ENCODE measurements at places on chromosomes 5 and 9.

GRCh38 chr5:154517181-154517580 lies 39.2 kb upstream of the HAND1 start:
- DNase-seq, result no peak

DNA sequence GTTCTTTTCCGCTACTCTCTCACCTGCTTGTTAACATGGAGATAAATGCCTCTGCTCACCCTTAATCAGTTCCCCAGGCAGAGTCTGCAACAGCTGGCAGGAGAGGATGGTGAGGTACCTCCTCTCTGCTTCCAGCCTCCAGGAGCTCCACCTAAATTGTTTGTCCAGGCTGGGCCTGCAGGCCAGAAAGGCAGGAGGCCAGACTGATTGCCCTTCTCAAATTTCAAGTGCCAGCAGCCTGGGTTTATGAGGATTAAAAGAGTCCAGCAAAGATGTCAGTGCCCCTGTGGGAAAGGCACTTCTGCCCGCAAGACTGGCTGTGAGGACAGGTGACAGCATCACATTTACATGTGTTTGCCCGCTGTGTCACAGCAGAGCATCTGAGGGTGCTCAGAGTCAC lies 19.8 kb downstream of the CORO2A start:
- no peak for DNase-seq

GRCh38 chr9:128310461-128310860 lies 11.8 kb downstream of the TRUB2 start:
- no peak for DNase-seq

DNA sequence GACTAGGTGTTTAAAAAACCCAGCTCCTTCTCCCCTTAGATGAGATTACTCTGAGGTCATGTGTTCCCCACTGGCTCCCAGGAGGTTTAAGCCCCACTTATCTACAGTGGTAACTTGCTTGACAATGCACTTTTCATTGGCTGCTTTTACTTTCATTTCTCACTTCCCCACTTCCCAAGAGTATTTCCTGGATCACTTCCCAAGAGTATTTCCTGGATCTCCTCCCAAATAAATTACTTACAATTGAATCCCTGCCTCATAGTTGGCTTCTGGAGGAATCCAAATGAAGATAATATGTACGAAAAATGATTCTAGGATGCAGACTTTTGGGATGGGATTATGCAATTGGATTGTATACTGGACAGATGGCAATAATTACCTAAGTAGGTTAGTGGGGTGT lies 47.1 kb upstream of the CHSY3 start:
- DNase-seq, result no peak

DNA sequence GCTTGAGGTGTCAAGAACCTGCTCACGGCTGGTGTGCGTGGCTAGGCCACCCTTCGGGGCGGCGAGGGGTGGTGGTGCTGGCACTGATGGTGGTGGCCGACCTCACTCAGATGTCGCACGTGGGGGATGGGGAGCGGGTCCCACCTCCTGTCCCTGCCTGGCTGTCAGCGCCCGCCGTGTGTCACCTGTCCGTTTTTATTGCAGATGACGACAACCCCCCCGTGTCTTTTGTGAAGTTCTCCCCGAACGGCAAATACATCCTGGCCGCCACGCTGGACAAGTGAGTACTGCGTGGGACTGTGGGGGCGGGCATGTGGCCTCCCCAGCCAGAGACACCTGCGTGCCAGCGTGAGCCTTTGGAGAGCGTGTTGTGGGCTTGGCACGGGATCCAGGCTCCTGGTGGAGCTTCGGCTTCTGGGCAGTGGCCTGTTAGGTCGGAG lies 10.1 kb downstream of the RNU6ATAC start:
- DNase-seq, result no peak

DNA sequence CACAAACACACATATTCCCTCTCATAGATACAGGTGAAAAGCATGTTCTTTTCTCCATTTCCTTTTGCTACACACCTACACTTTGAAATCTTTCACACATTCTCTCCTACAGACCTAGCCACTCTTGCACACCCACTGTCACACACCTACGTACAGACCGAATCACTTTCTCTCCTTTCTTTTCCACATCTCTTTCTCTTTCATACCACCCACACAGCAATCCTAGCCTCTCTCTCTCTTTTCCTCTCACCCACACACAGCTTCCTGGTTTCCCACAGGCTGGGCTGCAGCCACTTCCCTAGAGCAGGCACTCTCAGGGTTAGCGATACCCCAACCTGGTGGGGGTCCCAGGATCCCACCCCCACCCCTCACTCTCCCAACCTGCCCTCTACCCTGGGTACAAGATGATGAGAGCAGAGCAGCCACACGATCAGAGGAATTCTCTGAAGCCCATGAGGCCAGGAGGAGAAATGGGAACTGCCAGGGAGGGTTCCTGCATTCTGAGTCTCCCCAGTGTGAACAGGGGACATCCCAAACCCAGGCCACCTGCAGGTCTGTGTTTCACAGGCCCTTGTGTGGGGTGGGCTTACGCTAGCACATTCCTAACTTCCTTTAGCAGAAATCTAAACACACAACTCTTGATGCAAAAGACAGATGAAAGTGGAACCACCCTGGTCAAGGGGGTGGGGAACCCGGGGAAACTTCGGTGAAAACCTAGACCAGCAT lies 17.1 kb upstream of the SYNPO start:
- no peak for DNase-seq

GRCh38 chr9:13412331-13412730 lies 132.8 kb upstream of the MPDZ start:
- no peak for DNase-seq

- no peak for DNase-seq
Measured at GRCh38 chr9:93037476-93037971, 21.0 kb upstream of the SUSD3 start.

GRCh38 chr5:178640331-178641045 lies 13.6 kb upstream of the CLK4 start:
- no peak for DNase-seq

GRCh38 chr9:85960688-85961093 lies 19.7 kb downstream of the NAA35 start:
- no peak for DNase-seq

DNA sequence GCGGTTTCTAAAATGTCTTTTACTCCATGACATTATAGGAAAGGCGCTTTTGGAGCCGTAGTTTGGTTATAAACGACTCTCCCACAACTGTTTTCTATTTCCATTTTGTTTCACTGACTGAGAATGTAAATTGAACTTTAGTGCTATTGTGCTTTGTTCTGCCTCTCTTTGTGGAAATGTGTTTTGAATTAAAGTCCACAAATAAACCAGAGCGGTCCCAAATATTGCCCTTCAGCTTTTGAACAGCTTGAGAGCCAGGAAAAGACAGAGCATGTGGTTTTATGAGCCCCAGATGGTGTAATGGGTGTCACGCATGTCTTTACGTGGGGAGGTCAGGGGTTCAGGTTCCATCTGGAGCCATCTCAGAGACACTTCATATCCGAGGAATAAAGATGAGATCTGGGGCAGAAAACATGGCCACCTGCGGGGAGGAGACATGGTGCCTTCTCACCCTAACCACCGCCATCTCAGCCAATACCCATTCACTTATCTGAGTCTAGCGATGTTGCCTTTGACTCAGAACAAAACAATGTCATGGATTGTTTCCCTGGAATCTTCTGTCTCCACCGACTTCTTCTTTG lies 42.5 kb upstream of the ROR2 start:
- no peak for DNase-seq

- DNase-seq, result no peak
Measured at GRCh38 chr9:78863531-78863930, 566.6 kb downstream of the PSAT1 start.

DNA sequence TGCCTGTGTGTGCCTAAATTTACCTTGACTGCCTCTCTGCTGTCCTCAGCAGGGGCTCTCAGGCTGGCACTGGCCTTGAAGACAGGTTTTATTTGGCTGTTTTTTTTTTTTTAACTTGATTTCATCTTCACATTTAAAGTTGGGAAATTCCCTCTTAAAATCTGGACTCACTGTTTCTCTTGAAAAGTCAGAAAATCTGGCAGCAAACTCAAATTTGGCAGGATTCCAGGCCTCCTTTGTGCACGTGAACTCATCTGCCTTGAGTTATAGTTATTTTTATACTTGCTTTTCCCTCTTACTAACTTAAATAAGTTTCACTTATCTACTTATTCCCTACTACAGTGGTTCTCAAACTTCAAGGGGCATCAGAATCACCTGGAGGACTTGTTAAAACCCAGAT lies 118.4 kb upstream of the MAP3K1 start:
- no peak for DNase-seq

DNA sequence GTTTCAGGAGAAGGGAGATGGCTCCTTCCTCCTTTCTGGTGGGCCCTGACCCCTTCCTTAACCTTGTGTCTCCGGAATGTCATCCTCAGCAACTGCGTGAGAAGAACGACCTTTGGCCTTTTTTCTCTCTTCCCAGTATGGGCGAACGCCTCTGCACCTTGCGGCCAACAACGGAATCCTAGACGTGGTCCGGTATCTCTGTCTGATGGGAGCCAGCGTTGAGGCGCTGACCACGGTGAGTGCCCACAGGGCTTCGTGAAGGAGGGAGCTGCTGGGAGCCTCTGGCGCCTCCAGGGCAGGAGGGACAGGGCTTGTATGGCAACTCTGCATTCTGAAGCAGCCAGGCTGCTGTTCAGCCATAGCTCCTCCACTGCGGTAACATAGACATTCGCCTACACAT lies 68.0 kb upstream of the CTSL start:
- no peak for DNase-seq

DNA sequence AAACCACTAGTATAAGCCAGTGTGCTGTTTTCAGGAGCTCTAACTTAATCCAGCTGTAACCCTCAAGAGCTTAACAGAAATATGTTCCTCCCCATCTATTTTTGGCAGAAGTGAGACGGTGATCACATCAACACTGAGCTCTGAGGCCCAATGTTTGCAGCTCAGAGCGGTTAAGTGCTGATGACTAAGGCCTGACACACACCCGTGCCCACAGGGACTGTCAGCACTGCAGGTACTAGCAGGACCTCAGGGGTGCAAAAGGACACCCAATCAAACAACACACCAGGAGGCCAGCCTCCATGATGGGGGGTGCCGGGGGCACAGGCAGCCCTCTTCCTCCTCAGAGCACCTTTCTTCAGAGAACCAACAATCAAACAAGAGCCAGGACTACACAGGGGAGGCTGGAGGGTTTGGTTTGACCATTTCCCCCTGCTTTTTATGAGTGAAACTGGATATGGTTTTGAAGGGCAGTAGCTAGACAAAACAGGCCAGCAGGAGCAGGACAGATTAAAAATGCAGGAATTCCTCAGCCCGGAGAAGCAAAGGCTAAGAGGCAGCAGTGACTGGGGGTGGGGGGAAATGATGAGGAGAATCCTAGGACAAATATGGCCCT lies 61.3 kb downstream of the RAPGEF1 start:
- peak; percentile 24 for DNase-seq

All from activated gamma-delta T cell (primary cell).